ENCODE measurements at places on chromosomes 2 and 18.

DNA sequence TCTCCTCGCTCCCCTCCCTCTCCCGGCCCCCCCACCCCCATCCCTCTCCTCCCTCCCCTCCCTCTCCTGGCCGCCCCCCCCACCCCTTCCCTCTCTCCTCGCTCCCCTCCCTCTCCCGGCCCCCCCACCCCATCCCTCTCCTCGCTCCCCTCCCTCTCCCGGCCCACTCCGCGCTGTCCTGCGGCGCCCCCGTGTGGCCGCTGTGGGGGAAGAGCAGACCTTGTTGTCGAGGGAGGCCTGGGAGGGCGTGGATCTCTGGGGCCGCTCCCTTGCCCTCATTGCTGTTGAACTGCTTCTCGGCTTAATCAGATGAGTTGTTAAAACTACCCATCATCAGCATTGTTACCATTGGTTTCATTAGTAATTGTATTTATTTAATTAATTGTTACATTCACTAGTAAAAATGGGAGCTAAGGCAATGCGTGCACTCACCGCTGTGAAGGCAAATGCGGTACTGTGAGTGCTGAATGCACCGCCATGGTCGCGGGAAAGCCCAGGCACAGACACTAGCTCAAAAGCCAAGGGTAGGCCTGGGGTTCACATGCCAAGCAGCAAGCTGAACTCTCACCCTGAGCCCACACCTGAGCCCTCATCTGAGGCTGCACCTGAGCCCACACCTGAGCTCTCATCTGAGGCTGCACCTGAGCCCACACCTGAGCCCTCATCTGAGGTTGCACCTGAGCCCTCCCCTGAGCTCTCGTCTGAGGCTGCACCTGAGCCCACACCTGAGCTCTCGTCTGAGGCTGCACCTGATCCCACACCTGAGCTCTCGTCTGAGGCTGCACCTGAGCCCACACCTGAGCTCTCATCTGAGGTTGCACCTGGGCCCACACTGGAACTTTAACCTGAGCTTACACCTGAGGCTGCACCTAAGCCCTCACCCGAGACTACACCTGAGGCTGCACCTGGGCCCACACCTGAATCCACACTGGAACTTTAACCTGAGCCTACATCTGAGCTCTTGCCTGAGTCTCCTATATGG, 8.8 kb downstream of the RTP5 start:
- DNase-seq: no peak

DNA sequence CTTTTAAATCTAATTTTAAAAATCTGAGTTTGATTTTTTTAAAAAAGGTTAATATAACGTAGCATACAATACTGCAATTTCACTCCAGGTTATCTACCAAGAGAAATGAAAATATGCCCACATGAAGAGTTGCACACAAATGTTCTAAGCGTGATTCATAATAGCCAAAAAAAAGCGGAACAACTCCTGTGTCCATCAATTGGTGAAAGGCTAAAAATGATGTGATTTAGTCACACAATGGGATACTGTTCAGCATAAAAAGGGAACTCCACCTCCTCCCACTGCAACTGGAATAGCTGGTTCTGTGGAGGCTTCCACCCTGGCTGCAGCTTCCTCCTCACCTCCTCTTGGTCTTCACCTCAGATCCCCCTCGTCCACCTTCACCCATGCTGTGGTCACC, 132.8 kb downstream of the PIK3C3 start:
- DNase-seq: no peak

- DNase-seq: peak; percentile 3
These were observed 79.0 kb downstream of the TMEM18 start for GRCh38 chr2:598058-598802.

GRCh38 chr2:36068086-36068485, 287.5 kb upstream of the CRIM1 start:
- DNase-seq: no peak

GRCh38 chr18:48100651-48101165, 170.2 kb upstream of the SMAD2 start:
- DNase-seq: no peak
